ENCODE measurements at places on chromosomes 1 and 21.
A peak's percentile ranks its signal among the peaks of the same experiment; 100 is the strongest.

DNA sequence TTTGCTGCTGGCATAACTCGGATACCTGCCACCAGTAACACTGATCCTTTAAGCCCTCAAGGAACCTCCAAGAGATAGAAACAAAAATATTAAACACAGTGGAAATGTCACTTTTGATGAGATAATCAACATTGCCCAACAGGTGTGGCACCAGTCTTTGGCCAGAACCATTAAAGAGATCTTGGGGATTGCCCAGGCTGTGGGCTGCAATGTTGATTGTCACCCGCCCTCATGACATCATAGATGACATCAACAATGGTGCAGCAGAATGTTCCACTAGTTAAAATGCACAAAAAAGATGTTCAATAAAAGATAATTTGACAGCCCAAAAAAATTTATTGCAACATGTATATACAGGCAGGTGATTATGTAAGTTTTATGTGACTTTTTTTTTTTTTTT is 20.2 kb upstream of the ZMYM1 start:
- DNase-seq: peak; percentile 73

GRCh38 chr1:222109836-222110235 is 367.9 kb upstream of the DUSP10 start:
- DNase-seq: no peak

DNA sequence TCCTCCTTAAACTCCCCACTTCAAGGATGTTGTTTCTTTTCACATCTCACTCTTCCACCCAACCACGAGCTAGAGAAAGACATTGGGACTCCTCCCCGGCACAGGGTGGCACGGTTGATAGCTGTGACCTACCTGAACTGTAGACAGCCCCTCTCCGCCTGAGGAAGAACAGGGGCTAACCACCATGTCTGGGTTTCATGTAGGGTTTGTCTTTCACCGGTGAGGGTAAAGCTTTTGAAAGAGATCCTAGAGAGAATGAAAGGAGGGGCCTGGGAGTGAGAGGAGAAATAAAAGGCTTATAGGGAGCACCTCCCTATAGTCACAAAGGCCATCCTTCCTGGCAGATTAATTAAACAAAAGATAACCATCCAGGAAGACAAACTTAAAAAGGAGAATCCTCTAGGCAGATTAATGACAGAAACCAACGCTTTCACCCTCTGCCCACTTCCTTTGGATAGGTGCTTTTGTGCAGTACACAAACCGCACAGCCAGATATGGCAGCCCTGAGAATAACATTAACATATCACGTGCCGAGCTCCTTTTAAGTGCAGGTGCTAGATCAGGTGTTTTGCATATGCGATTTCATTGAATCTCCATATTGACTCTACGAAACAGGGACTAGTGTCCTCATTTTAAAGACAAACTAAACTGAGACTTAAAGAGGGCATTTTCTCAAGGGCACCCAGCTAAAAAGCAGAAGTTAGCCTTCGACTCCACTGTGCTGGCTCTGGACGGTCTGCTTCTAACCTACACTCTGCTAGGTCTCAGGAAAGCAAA is 178.1 kb upstream of the RUNX1 start:
- DNase-seq: peak; percentile 39

- DNase-seq: no peak
These were observed 1.7 kb downstream of the HSPG2 start for GRCh38 chr1:21935393-21935804.

- DNase-seq: peak; percentile 63
These were observed 21.9 kb upstream of the LAX1 start for GRCh38 chr1:203743091-203743571.

DNA sequence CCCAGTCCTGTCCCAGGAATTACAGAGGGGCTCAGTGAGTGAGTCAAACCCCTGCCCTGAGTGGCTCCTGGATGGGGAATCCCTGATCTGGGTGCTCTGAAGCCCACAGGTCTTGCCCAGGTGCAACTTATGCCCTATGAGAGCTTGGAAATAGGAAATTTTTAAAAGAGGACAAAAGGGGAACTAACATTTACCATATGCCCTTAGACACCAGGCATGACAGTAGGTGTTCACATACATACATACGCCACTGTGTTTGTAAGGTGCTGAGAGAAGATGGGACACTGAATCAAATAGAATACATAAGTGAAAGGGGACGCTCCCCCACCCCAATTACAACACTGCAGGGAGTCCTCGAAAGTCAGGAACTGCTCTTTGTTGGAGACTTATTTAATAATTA is 1.4 kb downstream of the CFAP45 start:
- DNase-seq: no peak

DNA sequence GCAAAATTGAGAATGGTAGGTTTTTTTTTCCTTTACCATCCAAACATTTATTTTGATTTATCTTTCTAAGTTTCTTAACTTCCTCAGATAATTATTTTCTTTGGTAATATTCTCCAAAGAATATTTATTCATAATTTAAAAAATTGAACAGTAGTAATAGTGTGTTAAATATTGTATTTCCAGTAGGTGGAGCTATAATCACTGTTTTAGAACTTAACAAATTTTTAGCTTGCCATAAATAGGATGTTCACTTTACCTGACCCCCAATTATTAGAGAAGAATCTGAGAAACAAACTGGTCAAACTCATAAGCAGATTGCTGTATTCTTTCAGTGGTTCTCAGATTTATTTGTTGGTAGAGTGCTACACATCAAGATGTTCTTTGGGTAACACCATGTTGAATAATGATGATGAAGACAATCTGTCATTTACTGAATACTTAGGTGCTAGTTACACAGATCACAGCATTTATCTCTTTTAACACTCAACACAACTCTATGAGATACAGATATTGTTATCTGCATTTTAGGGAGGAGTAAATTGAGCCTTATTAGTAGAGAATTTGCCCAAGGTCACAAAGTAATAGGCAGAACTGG is 82.4 kb upstream of the GPR88 start:
- peak; percentile 63 for DNase-seq

DNA sequence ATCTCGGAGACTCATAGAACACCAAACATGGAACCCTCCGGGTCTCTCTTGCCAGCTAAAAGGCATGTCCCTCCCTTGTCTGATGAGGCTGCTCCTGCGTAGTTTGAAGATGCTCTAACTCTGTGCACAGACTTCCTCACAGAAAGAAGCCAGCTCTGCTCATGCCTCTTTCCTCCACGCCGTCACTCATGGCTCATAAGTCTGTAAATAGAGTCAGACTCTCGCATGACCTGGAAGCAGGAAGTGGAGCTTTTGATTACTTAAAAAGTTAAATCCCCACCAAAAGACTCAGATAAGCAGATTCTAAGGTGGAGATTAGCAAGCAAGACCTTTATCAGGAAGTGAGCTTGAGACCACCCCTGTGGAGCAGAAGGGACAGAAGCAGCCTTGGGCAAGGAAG is 171.6 kb downstream of the TRIM33 start:
- DNase-seq: peak; percentile 67

- peak; percentile 38 for DNase-seq
These were observed 11.8 kb downstream of the LAPTM5 start for GRCh38 chr1:30745834-30746208.

DNA sequence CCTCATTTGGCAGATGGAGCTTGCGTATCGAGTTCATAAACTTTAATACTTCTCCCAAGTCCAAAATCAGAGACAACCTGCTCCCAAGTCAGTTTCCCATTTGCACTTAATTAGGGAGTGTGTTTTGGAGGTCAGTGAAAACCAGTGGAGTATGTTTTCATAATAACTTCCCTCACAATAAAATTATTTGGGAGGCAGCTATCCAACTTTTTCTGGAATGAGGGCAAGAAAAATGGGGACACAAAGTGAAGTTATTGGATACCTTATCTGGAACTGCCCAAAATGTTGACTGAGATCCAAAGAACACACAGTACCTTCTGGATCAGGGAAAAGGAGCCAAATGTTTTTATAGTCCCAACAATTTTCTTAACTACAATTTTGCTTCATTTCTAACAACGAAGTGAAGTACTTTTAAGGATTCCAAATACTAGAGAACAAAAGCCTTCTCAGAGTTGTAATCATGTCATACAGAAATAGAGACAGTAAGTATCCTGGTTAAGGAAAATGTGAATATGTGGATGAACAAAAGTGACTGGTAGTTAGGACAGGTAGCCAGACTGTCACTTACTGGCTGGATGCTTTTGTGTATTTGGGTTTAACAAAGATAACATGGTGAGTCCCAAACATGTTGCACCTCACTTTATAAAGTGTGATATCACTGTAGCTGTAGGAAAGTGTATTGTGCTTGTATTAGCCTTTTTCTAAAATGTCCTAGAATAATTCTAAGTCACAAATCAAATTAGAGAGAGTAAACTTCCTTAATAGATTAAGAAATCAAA is 325.0 kb downstream of the HLX start:
- DNase-seq: no peak

GRCh38 chr1:22402356-22403053 is 49.1 kb upstream of the ZBTB40 start:
- DNase-seq: no peak

- no peak for DNase-seq
These were observed 12.0 kb downstream of the PKP1 start for GRCh38 chr1:201295346-201295745.

GRCh38 chr1:151246786-151247185 is 7.7 kb upstream of the PSMD4 start:
- no peak for DNase-seq

GRCh38 chr1:84847253-84848250 is 45.5 kb downstream of the LPAR3 start:
- peak; percentile 68 for DNase-seq

GRCh38 chr1:29254346-29254745 is 18.0 kb downstream of the PTPRU start:
- no peak for DNase-seq

DNA sequence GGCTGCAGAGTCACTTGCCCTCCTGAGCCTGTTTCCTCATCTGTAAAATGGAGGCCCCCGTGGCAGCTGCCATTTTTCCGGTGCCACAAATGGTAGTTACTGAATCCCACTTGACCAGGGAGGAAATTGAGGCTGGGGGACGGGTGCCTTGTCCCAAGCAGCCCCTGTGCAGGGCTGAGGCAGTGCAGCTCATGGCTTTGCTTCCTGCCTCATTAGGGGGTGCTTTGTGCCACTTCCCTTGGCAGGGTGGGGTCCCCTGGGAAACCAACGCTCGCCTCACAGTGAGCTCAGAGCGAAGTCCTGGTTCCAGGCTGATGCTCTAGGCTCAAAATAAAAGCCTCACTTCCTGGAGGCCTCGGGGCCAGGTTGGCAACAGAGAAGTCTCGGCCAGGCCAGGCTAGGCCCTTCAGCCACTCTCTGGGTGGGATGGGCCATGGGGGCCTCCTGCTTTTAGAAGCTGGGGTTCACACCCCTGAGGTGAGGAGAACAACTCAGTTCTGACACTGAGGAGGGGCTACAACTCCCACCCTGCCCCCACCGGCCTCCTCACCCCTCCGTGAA is 6.8 kb downstream of the LAPTM5 start:
- DNase-seq: no peak

DNA sequence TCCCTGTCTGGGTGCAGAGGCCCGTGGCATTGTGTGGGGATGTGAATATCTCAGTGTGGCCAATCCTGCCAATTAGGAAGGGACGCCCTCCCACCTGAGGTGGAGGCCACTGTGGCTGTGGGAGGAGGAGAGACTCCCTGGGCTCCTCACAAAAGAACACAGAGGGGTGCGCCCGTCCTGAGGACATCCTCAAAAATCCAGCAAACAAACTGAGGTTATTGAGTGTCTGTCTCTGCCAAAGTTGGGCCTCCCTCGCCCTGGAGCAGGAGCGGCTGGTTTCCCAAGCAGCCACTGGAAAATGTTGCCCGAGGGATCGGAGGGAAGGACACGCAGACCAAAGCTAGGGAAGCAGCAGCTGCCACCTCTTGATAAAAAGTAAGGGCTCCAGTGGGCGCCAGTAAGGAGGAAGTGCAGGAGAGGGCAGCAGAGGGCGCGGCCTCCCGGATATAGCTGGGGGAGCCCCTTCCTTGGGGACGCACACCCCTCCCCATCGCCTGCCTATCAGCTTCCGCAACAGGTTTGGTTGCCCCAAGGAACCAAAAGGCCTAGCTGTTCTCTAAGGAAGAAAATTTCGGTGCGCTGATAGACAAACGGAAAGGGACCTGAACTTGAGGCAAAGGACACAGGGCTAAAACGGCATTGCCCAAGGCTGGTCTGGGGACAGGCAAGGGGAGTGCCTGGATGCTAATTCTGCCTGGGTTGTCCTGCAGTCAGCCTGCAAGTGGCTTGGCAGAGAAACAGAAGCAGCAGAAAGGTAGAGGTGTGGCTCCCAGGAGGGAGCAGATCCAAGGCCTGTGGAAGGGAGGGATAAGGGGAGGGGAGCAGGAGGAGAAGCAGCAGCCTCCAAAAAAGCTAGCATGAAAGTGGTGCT is 1.7 kb upstream of the GRIK3 start:
- DNase-seq: peak; percentile 6

GRCh38 chr1:110316735-110317134 is 22.4 kb upstream of the RBM15 start:
- no peak for DNase-seq

DNA sequence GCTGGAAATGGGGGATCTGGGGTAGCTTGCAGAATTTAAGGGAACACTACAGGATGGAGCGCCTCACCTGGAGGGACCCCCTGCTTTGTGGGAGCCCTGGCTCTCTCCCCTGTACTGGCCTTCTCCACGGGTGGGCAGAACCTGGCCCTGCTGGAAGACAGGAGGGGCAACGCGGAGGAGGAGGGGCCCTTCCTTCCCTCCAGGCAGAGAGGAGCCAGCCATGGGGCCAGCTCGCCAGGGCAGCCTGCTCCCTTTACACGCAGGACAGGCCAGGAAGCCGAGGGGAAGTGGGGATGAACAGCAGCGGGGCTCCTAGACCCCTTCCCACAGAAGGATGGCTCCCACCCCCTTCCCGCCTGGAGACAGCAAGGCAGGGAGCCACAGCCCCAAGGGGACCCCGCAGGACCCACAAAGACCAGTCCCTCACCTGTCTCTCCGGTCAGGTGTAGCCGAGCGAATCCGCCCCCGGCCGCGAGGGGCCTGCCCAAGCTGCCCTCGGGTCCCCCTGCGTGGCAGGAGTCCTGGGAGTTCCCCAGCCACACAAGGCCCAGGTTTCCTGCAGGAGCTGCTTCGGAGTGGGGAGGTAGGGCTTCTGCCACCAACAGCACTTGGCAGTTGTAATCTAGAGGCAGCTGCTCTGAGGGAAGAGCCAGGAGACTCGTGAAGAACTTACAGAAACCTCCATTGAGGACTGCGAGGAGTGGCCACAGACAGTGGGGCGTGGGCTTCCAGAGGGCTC is 1.6 kb upstream of the SLC19A1 start:
- no peak for DNase-seq

- no peak for DNase-seq
These were observed 22.9 kb downstream of the HYI start for GRCh38 chr1:43430831-43431230.

DNA sequence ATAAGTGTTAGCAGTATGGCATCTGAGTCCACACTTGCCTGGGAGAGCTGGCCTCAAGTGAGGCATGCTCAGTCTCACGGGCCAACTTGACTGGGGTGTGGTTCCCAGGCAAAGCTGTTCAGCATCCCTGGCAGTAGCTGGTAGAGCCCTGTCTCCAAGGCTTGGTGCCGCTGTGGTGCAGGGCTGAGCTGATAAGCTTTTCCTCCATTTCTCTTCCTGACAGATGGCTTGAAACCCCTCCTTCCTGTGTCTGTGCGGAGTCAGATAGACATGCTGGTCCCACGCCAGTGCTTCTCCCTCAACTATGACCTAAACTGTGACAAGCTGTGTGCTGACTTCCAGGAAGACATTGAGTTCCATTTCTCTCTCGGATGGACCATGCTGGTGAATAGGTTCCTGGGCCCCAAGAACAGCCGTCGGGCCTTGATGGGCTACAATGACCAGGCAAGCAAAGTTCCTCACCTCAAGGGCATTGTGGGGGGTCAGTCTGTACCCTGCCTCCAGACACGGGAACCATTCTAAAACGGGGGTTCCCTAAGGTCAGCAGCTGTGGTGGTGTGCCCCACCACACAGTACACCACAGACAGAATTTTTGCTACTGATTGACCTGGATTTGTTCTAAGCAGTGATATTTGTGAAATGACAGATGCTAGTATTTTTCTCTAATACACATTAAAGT is 13.7 kb upstream of the MIIP start:
- no peak for DNase-seq
